Activated T-cell treated with anti-CD3 and anti-CD28 coated beads for 48 hours (primary cell): ENCODE measurements at places on chromosomes 6 and 20.

GRCh38 chr20:31570735-31571617 is 34.1 kb upstream of the ID1 start:
- no peak for DNase-seq

DNA sequence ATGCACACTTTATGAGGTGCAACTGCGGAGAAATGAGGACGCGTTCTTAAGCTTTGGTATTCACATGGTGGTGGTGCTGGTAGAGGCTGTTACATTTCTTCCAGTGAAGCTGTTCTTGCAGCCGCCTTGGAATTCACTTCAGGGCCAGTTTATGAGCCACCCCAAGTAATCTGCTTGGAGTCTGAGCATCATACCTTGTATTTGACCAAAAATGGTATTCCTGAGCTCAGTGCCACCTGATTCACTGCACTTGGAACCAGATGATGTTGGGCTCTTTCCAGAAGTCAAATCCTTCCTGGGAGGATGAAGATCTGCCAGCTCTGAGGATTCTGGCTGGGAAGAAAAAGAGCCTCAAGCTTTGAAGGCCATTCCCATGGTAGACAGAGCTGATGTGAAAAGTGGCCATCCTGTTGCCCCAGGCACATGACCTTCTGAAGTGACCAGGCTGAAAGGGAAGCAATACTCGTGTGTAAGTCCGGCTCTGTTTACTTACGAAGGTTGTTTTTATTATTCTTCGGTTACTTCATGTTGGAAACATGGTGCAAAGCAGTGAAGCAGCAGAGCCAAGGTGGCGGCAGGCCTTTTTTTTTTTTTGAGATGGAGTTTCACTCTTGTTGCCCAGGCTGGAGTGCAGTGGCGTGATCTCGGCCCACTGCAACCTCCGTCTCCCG is 7.7 kb downstream of the MANBAL start:
- DNase-seq, result no peak

DNA sequence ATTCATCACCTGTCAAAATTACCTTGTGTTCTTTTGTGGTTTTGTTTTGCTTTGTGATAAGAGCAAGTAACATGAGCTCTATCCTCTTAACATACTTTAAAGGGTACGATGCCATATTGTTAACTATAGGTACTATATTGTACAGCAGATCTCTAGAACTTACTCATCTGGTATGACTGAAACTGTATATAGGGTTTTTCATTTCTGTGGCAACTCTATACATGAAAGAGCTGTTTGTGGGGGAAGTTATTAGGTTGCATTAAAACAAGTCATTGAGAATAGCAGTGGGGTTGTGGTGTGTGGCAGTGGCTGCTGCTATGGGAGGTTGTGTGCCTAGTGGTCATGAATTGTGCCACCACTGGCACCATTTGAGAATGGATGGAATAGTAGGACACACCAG is 268.4 kb downstream of the KCNQ5 start:
- no peak for DNase-seq

GRCh38 chr20:7214081-7214740 is 446.7 kb downstream of the BMP2 start:
- DNase-seq, result no peak

DNA sequence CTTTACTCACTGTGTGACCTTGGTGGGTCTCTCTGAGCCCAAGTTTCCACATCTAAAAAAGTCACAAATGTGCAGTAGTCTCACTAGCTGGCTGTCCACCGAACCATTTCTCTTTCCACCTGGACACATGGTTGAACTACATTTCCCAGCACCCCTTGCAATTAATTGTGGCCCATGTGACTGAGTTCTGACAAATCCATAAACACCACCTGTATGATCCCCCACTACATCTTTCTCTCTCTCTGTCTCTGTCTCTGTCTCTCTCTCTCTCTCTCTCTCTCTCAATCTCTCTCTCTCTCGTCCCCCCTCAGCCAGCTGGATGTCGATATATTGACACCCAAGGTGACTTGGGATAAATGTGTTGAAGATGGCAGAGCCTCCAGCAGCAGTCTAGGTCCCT is 42.8 kb downstream of the SNHG17 start:
- DNase-seq, result no peak

DNA sequence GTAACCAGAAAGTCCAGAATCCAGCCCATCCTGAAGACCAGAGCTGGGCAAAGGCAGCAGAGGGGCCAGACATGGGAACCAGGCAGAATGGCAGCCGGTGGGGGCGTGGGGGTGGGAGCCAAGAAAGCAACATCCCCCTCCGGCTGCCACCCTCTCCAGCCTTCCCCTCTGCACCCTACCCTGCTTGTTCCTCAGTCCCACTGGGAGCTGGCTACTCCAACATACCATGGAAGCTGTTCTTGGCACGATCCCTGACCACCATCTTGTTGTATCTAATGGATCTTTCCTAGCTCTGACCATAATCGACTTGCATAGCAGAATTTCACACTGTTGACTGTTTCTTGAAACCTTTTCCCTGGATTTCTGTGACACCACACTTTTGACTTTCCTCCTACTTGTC is 30.2 kb downstream of the ADA start:
- no peak for DNase-seq

DNA sequence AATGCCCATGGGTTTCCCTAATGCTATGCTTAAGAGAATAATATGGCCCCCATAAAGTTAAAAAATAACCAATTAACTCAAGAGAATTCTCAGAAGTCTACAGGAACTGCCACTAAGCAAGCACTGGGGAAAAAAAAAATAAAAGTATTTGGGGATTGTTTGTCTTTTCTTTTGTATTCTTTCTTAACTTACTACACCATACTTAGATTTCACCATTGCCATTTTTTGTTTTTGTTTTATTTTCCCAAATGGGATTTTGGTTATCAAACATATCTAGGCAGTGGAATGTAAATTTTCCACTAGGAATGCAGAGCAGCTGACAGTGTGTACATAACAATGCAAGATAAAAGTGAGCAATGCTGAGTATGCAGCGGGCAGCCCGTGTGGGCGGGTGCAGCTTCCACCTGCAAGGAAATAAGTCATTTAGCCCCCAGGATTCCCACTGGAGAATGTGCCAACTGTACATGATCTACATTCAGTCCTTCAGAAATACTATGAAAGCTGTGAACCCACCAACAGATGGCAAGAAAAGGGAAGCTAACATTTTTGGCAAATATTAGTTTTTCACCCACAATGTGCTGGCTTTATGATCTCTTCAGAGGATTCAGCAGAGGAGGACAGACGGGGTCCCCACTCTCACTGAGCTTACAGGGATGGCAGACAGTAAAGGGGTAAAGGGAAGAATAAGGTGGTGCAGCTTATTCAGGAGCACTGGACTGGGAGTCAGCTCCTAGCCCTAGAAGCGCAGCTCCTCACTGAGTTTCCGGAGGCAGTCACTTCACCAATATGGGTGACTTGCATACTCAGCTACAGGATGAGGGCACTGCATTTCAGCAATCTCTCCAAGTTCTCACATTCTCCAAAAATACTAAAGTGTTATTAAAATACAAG is 44.4 kb downstream of the DCDC2 start:
- DNase-seq, result no peak

- DNase-seq, result no peak
Measured at GRCh38 chr6:142805042-142805441, 139.9 kb downstream of the HIVEP2 start.

DNA sequence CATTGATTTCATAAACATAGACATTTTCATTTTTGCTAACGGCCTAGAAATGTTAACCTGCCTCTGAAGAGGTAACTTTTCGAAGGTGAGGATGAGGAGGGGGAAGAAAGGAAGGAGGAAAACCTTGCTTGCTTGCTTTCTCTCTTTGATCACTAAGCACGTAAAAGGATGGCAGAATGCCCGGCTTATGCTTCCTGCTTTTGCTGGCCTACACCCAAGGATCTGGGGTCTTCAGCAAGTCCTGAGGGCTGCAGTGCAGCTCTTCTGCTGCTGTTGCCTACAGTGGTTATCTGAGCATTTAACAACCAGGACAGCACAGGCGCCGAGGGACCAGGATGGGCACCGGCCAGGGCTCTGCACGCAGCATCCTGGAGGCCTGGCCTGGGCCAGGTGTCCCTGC is 150.8 kb upstream of the TAB2 start:
- no peak for DNase-seq
